Activated CD4-positive, alpha-beta T cell treated with anti-CD3 and anti-CD28 coated beads, Interleukin-2, amount 50 U/mL, for 1 hour (primary cell): ENCODE measurements at places on chromosomes 7 and 10.

- DNase-seq = no peak
Measured at GRCh38 chr7:151680810-151681209, 161.1 kb upstream of the RHEB start.

DNA sequence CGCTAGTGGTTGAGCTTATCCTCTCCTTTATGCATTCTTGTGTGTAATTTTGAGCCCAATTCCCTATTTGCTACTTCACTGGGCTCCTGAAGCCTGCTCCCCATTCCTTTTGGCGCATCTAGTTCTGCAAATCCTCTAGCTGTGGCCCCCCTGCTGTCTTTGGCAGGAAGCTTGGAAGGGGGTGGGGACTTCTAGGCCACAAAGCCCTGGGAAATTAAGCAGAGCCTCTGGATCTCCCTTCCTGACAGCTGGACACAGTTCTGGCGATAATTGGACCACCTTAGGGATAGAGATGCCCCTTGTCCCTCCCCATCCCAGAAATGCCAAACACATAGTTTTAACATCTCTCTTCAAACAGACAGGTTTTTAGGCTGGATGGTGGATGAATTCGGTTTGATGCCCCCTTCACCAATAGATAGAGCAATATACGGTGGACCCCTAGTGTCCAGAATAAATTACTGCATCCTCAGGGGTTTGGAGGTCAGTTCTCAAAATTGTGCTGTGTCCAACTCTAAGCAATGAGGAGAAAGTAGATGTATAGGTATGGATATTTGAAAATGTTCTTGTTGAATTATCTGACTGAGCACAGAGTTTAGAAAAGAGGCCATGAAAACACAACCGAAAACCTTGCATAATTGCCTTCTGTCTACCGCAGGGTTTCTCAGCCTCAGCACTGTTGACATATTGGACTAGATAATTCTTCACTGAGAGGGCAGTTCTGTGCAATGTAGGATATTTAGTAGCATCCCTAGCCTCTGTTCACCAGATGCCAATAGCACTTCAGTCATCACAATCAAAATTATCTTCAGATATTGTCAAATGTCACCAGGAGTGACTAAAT lies 75.5 kb downstream of the PAPSS2 start:
- DNase-seq = no peak

- no peak for DNase-seq
Measured at GRCh38 chr7:98199131-98199530, 12.1 kb upstream of the BHLHA15 start.

DNA sequence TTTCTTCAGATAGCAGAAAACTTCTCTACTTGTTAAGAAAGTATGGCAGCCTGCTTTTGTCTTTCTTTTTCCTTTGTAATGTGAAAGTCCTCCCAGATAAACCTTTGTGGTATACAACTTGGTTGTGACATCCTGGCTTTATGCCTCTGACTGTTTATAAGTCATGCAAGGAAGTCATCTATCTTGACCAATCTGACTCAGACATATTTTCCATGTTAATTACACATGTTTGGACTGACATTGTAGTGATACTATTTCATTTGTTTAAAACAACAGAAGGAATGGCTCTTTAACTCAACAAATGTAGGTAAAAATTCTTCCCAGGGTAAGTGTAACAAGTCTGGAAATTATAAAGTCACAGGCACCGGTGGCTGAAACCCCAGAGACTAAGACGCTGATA lies 341.6 kb upstream of the MEOX2 start:
- no peak for DNase-seq

GRCh38 chr7:94612661-94613060 lies 43.3 kb downstream of the SGCE start:
- no peak for DNase-seq

- DNase-seq = peak; percentile 55
Measured at GRCh38 chr7:25851332-25852210, 300.4 kb upstream of the NFE2L3 start.

DNA sequence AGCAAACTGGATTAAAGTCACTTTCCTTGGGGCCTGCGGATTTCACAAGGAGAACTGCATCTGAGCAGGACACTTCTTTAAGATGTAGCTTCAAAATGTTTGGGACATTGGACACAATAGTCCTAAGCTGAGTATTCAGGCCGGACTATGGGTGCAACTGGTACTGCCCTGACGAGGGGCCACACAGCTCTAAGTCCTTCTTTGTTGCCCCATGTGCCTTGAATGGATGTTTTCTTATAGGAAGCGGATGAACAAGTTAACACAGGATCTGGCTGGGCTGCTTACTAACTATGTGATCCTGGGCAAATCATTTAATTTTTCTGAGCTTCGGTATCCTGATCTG lies 147.8 kb upstream of the KLF14 start:
- DNase-seq = no peak

GRCh38 chr7:44757739-44758138 lies 9.1 kb downstream of the ZMIZ2 start:
- DNase-seq = no peak

- DNase-seq = no peak
Measured at GRCh38 chr7:7257899-7258692, 75.8 kb downstream of the C1GALT1 start.

DNA sequence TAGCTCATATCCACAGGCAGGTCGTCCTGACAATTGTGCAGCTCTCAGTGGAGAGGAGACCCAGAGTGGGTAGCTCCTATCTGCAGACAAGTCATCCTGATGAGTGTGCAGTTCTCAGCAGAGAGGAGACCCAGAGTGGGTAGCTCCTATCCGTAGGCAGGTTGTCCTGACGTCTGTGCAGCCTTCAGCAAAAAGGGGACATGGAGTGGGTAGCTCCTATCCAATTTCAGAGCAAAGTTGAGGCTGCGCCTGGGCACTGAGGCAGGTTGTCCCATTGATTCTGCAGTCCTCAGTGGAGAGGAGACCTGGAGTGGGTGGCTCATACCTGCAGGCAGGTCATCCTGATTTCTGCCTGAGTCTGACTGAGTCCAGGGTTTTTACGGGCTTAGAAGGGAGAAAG lies 111.8 kb downstream of the HPSE2 start:
- no peak for DNase-seq

DNA sequence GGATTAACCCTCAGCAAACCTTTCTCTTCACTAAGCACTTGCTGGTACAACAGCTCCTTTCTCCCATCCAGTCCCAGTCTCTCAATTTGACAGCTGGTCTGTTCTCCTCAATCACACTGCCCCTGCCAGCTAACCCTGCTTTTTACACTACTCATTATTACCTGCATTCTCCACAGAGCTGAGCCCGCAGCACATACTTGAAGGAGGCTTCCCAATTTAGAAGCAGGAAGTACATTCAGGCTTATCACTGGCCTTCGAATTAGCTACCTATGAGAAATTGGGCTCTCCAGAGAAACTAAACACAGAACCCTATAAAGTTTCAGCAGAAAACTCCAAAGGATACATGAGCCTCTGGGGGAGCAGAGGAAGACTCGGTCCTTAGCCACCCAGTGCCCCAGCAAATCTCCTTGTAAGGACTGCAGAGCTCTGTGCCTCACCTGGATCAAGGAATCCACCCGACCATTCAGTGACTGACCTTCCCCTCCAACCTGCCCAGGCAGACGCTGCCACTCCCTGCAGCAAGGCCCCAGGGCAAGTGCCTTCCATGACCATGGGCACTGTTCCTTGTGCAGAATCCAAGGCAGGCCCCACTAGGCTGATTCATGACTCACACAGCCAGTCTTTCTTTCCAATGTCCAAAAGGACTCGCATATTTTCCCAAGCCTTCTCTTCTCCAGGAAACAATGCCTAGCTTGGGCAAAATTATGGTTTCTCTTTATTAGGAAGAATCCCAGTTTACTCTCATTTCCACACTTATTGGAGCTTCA lies 68.0 kb downstream of the VOPP1 start:
- DNase-seq = no peak

DNA sequence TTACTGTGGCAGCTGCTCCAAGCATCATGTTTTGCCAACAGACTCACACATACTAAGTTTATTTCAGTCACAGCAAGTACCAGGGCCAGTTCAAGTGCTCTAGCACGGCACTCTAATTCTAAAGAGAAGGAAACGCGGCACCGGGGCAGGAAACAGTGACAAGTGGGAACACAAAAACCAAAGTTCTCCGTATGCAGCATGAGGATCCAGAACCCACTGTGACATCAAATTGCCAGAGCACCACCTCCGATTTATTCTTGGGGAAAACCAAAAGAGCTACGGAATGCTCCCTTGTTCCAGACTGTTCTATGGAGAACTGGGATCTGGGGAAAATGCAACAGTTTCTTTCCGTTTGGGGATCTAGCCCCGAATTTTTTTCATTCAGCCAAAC lies 448 bp upstream of the PTER start:
- peak; percentile 14 for DNase-seq

DNA sequence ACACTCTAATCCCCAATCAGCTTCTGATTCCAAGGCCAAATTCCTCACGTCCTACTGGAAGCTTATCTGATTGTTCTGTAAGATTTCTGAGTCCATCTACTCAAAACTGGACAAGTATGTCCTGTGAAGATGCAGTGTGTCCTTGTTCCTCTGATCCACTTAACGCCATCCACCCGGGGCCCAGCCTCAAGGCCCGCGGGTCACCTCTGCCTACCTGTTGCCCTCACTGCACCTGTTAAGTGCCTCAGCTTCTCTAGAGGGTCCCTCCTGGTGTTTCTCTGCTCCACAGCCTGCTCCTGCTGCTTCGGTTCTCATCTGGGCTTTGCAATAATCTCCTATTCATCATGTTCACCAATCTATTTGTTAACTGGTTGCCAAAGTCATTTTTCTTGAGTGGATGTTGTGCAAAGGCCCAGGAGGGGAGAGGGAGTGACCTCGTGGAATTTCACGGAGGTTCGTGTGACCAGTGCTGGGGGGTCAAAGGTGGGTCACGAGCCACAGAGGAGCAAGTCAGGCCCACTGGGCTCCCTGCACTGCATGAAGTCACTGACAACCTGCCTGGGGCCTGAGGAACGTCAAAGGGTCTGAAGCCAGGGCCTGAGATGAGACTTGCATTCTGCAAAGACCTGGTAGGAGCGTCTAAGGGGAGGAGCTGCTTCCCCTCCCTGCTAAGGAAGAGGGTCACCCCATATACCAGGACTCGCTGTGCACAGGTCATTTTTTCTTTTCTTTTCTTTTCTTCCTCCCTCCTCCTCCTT lies 338.1 kb downstream of the WDR37 start:
- no peak for DNase-seq

- DNase-seq = no peak
Measured at GRCh38 chr7:133572087-133572486, 319.2 kb downstream of the EXOC4 start.

- DNase-seq = no peak
Measured at GRCh38 chr10:91164520-91165065, 55.9 kb upstream of the PCGF5 start.

- DNase-seq = no peak
Measured at GRCh38 chr10:32929634-32930033, 28.4 kb downstream of the ITGB1 start.

DNA sequence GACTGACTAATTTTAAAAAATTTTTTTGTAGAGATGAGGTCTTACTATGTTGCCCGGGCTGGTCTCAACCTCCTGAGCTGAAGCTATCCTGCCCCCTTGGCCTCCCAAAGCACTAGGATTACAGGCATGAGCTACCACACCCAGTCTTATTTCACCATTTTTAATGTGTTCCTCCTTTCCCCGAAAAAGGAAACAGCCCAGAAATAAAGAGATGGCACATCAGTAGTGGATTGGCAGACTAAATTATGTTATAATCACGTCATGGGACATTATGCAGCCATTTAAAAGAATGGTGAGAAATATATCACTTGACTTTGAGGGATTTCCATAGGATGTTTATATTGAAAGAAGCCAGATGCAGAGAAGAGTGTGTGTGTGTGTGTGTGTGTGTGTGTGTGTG lies 40.5 kb downstream of the CAPZA2 start:
- no peak for DNase-seq

GRCh38 chr7:8146788-8147413 lies 115.1 kb downstream of the ICA1 start:
- no peak for DNase-seq

DNA sequence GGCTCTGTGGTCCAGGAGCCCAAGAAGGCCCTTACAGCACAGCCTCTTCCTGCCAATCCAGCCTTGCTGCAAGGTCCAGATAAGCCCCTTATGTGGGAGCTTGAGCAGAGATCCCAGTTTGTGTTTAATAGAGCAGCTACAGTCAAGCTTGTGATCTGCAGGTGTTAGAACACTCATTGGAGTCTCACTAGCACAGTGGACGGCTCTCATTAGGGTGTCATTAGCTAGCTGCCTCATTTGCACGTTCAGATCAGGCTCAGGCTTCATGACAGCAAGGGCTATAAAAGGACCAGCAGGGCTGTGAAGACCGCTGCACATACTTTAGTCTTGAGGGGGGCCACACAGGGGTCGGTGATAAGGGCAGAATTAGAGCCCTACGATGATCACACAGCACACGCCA lies 443.2 kb downstream of the RPS24 start:
- DNase-seq = no peak

DNA sequence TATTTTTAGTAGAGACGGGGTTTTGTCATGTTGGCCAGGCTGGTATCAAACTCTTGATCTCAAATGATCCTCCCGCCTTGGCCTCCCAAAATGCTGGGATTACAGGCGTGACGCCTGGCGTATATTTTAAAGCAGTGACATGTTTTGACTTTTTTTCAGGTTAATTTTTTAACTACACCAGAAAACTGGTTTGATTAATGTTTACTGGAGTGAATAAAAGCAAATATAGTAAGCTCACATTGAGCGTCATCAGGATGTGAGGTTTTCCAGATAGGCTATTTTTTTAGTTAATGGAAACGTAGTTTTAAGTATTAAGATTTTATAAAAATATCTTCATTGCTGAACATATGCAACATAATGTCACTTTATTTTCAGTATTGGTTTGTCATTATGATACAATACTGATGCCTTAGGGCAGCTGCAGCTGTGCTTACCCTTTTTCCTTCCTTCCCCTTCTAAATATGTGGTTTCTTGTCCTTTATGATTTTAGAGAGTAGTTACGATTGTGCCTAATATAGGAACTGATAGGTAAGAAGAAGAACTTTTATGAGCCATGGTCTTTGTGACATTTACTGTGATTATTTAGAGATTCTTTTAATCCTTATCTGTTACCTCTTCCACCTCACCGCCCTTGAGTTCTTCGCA lies 37.3 kb downstream of the TMEM60 start:
- DNase-seq = no peak

DNA sequence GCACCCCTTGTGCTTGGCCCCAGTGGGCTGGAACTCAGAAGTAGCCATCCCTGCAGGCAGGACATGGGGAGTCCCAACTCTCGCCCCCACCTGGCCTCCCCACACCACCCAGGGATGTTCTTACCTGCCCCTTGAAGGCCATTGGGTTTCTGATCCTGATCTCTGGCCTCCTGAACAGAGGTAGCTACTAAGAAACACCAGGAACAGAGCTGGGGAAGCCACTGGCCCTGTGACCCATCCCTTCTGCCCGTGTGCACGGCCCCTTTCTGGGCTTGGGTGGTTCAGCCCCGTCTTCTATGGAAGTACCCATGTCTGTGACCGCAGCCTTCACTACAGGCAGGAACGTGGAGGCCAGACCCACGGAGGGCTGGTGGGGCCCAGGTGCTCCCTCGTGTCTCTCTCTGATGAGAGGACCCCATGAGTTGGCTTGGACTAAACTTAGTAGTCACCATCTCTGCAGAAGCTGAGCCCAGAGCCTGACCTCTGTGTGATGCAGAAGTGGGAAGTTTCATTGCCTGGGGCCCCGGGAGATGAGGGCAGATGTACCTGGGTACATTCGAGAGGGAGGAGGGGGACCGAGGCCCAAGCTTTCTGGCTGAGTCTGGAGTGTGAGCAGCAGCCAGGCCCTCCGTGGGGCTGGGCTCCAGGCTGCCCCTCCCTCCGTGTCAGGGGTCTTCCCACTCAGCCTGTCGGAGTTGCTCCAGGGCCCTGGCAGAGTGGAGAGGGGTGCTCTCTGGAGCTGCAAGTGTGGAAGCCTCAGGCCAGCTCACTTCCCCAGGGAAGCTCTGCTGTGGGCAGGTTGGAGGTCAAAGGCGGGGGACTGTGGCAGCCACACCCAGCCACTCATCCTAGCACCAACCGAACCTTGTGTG lies 81.0 kb downstream of the MKI67 start:
- no peak for DNase-seq
